ENCODE measurements at places on chromosomes 4 and X.

- DNase-seq, result no peak
Measured at GRCh38 chr4:158371158-158371557, 150.5 kb upstream of the RXFP1 start.

DNA sequence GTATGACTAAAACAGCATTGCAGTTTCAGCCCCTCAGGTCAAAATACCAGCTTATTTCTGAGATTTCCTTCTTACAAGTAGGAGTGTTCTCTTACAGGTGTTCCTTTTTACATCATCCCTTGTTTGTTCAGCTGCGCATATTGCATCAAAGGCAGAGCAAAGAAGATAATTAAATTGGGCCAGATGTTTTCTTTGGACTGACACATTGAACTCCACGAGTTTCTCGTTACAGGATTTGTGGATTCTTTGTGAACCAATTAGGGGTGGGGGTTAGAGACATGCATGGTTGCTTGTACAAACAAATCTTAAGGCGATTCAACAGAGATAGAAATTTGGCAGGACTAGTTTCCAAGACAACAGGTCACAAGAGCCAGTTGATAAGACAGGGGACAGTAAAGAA, 95.7 kb downstream of the SPANXN4 start:
- DNase-seq, result peak; percentile 97

DNA sequence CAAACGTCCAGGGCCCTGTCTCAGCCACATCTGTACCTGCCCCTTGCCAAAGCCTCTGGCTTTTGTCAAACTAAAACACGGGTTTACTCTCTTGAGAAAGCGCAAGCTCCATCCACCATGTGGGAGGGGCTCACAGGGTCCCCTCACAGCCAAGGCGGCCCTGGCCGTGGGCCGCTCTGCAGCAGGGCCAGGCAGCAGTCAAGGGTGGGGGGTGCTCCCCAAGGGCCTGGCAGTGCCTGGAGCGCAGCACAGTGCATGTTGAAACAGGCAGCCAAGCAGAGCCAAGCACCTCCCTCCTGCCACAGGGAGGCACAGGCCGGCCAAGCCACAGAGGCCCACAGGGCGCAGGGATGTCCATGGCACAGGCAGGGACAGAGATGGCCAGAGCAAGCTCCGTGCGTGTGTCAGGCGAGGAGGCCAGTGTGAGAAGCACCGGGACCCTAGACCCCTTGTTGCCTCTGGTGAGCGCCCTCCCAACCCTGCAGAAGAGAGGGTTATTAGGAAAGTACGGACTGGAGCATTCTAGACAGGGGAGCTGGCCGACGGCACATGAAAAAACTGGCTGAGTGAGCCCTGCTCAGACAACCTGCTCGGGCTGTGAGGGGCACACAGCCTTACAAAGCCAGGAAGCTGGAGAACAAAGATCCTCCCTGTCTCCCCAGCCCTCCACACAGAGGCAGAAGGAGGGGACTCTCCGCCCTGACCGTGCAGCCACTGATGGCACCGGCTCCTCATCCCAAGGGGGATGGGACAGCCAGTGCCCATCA, 39.0 kb downstream of the FAM53A start:
- DNase-seq, result no peak

DNA sequence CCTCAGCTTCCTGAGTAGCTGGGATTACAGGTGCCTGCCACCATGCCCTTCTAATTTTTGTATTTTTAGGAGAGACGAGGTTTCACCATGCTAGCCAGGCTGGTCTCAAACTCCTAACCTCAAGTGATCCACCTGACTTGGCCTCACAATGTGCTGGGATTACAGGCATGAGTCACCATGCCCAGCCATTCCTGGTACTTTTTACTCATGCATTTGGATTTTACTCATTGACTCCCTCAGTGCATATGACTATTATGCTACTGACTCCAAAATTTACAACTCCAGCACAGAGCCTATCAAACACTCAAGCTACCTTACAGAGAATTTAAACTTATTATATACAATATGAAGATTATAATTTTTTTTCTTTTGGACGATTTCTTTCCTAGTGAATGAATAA, 199.9 kb downstream of the CXXC4 start:
- no peak for DNase-seq

DNA sequence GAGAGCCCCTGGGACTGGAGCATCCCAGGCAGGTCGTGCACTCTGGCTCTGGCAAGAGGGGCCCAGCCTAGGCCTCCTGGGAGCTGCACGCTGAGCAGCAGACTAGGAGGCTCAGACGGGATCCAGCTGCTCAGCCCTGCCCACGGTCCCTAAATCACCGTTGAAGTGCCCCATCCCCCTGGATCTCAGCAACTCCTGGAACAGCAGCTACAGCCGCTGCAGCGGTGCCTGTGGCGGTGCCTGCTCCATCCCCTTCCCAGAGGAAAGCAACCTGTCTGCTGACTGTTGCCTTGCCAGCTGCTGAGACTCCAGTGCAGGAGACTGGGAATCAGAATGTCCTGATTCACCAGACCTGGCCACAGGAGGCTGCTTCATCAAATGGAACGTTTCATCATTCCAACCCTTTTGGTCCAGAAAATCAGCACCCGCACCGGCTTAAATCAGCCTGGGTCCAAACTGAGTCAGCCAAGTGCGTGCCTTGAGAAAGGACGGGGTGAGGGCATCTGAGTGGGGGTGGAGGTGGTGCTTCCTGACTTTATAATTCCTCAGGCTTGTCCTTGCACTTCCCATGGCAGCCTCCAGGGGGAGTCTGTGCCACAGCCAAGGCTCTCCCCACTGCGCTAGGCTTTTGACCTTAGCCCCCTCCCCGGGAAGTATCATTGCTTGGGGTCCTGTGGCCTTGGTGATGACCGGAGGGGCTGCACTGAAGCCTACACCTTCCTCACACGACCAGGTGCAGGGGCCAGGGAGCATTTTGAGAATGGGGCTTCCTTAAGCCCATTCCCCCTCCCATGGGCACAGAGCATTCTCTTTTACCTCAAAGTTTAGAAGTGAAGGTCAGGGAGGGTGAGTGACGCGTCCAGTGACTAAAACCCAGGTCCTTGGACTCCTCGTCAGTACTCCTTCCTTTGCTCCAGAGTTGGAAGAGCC, 6.5 kb downstream of the ZNF185 start:
- DNase-seq, result peak; percentile 74
